BJ (cell line): ENCODE measurements at places on chromosomes 12 and 14.

DNA sequence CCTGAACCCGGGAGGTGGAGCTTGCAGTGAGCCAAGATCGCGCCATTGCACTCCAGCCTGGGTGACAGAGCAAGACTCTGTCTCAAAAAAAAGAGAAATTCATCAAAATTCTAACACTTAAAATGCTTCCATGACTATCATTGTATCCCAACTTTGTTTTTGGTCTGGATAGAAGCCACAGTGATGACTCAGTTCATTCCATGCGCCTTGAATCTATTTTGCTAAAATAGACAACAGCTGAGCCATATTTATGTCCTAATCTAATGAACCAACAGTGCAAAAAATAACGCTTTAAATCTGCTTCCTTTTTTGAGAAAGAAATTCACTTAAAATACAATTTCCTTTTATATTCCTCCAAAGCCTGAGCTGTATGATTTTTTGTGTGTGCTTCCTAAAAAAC lies 23.2 kb upstream of the BICD1 start:
- DNase-seq, result no peak

GRCh38 chr14:22314183-22314820 lies 274.7 kb downstream of the DAD1 start:
- DNase-seq, result no peak

DNA sequence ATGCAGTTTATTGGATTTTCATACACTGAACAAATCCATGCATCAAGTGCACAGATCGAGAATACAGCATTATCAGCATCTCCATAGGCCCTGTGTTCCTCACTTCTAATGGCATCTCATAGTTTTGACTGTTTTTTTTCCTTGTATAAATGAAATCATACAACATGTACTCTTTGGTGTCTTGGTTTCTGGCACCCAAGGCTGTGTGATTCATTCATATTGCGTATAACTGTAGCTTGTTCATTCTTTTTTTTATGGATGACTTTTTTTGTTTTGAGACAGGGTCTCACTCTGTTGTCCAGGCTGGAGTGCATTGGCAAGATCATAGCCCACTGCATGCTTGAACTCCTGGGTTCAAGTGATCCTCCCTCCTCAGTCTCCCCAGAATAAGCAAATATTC lies 14.3 kb downstream of the RASSF8 start:
- no peak for DNase-seq

DNA sequence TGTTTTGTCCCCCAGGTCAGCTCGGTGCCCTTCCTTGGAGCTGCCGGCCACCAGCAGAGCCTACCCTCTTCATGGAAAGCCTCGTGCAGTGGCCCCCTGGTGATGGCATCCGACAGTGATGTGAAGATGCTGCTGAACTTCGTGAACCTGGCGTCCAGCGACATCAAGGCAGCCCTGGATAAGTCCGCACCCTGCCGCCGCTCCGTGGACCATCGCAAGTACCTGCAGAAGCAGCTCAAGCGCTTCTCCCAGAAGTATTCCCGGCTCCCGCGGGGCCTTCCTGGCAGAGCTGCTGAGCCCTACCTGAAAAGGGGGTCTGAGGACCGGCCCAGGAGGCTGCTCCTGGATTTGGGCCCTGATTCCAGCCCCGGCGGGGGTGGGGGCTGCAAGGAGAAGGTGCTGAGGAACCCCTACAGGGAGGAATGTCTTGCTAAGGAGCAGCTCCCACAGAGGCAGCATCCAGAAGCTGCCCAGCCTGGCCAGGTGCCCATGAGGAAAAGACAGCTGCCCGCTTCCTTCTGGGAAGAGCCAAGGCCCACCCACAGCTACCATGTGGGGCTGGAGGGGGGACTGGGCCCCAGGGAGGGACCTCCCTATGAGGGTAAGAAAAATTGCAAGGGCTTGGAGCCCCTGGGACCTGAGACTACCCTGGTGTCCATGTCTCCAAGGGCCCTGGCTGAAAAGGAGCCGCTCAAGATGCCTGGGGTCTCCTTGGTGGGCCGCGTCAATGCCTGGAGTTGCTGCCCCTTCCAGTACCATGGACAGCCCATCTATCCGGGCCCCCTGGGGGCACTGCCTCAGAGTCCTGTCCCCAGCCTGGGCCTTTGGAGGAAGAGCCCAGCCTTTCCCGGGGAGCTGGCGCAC lies 1.3 kb downstream of the FAM181A start:
- DNase-seq, result no peak

- DNase-seq, result no peak
Measured at GRCh38 chr12:99154216-99154982, 493.2 kb upstream of the GARIN6 start.

GRCh38 chr14:94632305-94632590 lies 20.1 kb downstream of the SERPINA3 start:
- no peak for DNase-seq

- no peak for DNase-seq
Measured at GRCh38 chr14:51681411-51681810, 29.7 kb downstream of the FRMD6 start.

DNA sequence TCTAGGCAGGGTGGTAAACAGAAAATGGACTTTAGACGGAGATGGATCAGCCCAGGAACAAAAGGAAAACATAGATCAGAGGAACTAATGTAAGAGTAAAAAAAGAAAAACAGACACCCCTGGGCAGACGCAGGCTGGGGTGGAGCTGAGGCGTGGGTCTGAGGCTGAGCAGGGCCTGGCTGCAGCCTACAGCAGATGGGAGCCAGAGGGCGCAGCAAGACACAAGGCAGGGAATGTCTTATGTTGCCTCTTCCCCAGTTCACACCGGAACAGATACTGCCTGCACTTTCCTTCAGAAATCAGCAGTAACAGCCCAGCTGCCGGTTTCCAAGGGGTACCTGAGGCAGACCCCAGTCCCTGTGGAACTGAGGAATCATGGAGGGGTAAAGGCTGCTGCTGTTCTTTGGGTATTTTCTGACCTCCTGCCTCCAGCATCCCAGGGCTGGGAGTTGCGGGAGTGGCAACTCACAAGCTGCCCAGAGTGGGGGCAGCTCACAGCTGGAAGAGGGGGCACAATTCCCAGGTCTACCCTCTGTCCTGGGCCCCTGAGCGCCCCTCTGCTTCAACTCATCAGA lies 9.8 kb downstream of the ZNF605 start:
- no peak for DNase-seq

DNA sequence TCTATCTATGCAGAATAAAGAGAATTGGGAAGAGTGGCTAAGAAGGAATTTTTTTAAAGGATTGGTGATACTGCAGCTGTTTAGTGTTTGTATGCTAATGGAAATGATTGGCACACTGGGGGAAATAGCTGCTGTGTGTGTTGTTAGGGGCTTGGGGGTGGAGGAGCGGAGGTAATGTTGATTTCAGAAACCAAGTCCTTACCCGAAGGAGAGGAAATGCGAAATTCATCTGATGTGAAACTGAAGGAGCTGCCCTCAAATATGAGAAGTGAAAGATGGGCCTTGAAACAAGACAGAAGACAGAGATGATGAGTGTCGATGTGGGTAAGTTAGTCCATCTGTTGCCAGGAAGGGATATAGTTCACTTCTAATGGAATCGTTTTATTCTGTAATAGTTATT lies 21.2 kb upstream of the RNASE12 start:
- DNase-seq, result no peak

DNA sequence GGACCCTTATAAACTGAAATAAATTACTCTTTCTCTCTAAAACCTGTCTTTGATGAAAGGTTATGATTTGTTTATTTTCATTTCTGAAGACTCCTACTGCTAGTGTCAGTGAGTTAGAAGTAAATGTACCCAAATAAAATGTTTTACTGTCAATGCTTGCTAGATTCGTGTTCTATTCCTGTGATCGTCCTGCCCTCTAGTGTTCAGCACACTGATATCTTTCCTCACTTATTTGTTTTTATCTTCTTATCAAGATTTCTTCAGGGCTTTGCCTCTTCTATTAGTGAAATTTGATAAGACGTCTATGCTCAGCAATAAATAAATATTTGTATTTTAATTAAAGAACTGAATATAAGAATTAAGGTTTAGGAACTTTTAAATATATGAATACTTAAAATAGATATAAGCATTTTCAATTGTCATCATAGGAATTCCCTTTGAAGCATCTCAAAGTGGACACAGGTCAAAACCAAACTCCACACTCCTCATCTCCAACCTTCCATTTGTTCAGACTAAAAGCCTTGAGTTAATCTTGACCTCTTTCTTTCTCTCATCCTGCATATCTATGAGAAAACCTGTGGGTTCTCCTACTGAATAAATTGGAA lies 75.8 kb downstream of the C12orf50 start:
- DNase-seq, result no peak

- no peak for DNase-seq
Measured at GRCh38 chr12:29187756-29188155, 38.7 kb downstream of the FAR2 start.
